ENCODE measurements at places on chromosomes 6 and 20.

- no peak for DNase-seq
Measured at GRCh38 chr6:109075934-109076333, 18.7 kb downstream of the SESN1 start.

DNA sequence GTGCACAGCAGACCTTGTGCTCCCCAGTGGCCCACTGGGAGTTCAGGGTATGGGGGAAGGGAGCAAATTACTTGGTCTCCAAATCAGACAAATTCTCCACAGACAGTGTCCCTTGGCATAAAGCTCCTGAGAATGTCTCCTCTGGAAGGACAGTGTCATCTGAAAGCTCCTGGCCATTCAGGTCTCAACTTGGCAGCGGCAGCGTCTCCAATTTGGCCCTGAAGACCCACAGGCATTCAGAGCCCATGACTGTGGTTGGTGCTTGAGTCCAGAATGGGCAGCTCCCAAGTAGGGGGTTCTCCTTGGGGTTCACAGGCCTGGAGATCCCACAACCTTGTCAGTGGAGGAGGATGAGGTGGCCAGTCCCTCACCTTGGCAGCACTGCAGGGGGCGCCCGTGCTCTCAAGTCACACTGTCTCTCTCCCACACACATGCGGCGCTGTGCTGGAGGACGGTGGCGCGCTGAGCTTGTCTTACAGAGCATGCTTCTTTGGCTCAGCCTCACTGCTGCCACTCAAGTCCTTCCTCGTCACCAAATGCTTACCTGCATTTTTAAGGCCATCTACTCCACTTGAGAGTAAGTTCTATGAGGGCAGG, 20.7 kb downstream of the DYNLRB1 start:
- no peak for DNase-seq

- DNase-seq, result no peak
Measured at GRCh38 chr20:63267691-63268090, 4.9 kb upstream of the ARFGAP1 start.

DNA sequence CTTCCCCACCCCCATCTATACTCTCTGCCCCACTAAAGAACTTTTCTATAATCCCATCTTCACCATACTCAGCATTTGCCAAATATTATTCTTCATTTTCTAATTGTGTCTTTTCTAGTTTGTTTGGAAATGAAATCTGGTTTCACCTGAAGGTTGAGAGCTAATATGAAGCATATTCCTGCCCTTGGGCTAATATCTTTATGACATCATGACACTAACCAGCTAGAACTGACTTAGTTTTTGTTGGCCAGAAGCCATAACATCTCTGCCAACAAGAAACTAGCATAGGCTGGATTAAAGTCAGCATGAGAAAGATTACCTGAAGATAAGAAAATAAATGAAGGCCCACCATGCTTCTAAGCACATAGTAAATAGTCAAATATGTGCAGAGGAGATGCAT, 16.7 kb downstream of the UNC5CL start:
- no peak for DNase-seq

DNA sequence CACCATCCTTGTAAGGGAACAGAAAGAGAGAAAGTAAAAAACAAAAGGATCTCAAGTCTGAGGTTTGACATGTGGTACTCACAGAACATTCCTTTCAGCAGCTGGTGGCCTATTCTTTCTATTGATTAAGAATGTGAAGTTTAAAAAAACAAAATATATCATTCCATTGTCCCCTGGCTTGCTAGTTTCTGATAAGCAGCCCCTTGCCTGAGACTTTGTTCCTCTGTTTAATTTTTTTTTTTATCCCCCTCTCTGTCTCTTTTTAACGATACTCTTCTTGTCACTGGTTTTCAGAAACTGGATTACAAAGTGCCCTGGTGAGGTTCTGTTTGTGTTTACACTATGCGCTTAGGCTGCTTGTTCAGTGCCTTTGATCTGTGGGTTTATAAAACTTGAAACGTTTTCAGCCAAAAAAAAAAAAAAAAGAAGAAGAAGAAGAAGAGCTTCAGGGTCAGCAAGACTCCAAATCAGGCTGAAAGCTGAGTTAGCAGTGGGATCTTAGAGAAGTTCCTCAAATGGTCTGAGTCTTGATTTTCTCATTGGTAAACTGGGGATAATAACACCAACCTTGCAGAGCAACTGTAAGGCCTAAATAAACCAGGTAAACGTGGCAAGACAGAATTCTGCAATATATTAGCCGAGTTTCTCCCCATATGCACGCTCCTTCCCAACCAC, 45.1 kb upstream of the SLC22A23 start:
- no peak for DNase-seq

GRCh38 chr20:37200376-37200775, 21.0 kb upstream of the MROH8 start:
- DNase-seq, result no peak

DNA sequence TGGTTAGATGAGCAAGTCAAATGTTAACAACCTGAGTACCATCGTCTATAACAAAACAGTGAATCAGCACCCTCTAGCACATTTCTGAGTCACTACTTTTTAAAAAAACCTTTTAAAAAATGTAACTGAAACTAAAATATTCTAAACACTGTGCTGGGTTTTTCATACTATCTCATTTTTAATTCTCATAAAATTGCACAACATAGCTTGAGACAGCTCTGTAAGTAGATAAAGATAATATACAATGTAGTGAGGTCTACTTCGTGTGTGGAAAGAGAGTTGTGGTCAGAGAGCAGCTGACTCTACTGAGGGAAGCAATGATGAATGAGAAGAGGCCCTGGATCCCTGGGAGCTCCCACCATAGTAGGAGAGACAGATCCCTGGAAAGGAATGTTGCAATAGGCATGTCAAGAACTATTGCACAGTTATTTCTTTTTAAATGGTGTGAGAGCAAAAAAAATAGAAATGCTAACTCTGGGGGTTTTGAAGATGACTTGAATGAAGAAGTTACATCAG, 13.6 kb upstream of the CALHM6 start:
- no peak for DNase-seq

DNA sequence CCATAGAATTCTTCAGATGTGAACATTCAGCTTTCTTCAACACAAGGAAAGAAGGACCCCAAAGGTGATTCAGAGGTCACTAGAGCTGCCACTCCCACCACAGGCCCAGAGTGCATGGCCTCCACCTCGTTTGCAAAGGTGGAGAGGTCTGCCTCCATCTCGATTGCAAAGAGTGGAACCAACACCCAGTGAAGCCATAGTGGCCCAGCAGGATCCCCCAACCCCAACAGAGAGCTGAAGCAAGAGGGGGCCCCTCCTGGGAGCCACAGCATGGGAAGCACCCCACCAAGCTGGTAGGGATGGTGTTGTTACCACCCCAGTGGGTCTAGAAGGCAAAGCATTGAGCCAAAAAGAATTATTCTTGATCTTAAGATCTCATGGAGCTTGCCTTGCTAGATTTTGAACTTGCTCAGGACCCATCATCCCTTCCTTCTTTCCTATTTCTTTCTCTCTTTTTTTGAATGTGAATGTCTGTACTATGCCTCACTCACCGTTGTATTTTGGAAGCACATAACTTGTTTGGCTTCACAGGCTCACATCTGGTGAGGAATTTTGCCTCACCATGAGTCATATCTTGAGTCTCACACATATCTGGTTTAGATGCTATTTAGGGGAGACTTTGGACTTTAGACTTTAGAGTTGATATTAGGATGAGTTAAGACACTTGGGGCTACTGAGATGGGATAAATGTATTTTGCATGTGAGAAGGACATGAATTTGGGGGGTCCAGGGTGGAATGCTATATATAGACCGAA, 119.2 kb downstream of the ANKRD60 start:
- DNase-seq, result no peak

GRCh38 chr20:57840066-57840465, 130.3 kb upstream of the PMEPA1 start:
- no peak for DNase-seq

- DNase-seq, result no peak
Measured at GRCh38 chr6:3211681-3212080, 15.8 kb downstream of the TUBB2B start.

GRCh38 chr6:89525786-89526562, 93.0 kb downstream of the ANKRD6 start:
- no peak for DNase-seq

GRCh38 chr6:16078064-16078463, 50.8 kb upstream of the MYLIP start:
- DNase-seq, result no peak

DNA sequence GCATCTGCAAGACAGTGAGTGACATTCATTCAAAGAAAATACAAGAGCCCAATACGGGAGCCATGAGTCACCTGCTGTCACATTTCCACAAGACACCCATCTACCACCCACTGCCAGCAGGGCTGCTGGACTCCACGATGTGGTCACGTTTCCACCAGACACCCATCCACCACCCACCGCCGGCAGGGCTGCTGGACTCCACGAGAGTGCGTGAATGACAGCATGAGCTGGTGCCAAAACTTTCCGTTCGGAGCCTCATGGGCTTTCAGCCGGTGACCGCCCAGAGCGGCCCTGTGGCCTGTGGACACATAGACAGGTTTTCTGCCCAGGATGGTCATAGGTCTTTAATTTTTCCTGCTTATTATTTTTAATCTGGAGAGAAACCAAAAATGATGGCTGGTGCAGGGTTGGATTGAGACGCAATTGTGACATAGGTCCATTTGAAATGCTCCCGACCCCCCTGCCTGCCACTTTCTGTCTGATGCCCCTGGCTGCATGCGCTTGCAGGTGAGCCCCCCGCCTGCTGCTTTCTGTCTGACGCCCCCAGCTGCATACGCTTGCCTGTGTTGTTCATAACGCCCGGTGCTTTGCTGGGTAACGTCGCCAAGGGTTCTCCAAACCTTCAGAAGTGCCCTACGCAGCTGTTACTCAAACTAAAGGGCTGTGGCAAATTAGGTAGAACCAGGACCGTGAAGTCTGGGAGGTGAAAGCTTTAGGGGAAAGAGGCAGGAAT, 59.1 kb upstream of the SMOC2 start:
- DNase-seq, result no peak

GRCh38 chr6:52046456-52046855, 41.0 kb downstream of the PKHD1 start:
- DNase-seq, result no peak

- DNase-seq, result no peak
Measured at GRCh38 chr20:6269168-6269873, 146.5 kb upstream of the FERMT1 start.

DNA sequence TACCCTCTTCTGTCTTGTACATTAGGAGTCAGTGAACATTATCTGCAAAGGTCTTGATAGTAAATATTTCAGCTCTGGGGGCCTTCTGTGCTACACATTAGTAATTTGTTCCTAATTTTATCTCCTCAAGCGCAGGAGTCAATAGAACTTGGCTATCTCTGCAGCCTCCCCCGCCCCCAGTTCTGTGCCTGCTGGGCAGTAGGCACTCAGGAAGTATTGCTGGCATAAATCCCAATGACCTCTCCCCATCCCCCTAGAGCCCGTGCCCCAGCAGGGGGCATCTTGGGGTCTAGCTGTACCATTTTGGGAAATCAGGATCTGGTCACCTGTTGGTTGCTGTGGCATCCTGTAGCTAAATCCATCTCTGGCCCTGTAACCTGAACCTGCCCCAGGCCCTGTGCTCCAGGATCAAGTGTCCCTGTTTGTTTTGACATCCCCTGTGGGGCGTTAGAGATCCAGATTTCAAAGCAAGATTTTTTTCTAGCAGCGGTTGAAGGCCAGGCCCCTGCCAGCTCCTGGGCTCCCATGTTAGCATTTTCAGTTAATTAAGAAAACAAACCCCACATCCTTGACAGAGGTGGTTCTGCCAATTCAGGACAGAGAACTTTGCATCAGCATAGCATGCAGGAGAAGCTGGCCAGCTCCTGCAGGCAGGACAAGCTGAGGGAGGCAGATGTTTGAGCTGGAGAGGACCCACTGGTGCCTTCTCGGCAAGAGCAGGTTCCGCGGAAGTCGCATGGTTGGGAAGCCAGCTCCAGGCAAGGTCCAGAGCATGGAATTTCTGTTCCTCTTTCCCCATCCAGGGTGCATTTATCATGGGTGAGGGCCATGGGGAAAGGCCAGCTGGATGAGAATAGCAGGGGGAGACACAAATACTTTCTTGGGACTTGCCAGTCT, 32.1 kb downstream of the DAAM2 start:
- no peak for DNase-seq

- no peak for DNase-seq
Measured at GRCh38 chr6:164356814-164357213, 942.3 kb downstream of the QKI start.

DNA sequence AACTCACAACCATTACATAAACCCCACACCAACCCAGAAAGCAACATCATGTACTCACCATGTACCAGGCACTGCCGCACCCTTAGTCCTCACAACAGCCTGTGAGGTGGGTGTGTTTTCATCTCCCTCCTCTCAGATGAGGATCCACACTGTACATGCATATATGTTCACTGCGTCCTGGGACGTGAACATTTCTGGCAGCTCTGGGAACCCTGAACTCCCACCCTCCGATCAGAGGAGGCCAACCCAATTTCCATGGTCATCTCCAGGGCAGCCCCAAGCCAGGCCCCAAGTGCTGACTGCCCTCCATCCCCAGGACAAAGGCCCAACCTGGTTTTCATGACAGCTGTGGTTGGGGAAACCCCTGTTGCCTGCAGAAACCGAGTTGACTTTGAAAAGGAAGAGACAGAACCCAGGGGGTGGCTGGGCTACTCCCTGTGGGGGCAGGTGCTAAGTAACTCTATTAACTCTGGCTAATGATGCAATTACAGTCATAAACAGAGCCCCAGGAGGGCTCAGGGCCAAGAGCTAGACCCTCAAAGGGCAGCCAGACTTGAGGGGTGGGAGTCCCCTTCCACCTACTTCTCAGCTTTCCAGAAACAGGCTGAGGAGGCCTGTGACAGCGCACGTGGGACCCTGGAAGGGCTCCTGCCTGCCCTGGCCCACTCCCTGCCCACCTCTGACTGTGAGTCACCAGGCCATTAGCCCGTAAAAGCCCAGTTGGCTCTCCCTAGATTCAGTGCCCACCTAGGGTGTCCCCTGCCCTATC, 2.6 kb downstream of the TFEB start:
- DNase-seq, result no peak

- no peak for DNase-seq
Measured at GRCh38 chr20:7015257-7015656, 247.8 kb downstream of the BMP2 start.

- DNase-seq, result no peak
Measured at GRCh38 chr6:132675002-132675401, 16.0 kb upstream of the TAAR1 start.

DNA sequence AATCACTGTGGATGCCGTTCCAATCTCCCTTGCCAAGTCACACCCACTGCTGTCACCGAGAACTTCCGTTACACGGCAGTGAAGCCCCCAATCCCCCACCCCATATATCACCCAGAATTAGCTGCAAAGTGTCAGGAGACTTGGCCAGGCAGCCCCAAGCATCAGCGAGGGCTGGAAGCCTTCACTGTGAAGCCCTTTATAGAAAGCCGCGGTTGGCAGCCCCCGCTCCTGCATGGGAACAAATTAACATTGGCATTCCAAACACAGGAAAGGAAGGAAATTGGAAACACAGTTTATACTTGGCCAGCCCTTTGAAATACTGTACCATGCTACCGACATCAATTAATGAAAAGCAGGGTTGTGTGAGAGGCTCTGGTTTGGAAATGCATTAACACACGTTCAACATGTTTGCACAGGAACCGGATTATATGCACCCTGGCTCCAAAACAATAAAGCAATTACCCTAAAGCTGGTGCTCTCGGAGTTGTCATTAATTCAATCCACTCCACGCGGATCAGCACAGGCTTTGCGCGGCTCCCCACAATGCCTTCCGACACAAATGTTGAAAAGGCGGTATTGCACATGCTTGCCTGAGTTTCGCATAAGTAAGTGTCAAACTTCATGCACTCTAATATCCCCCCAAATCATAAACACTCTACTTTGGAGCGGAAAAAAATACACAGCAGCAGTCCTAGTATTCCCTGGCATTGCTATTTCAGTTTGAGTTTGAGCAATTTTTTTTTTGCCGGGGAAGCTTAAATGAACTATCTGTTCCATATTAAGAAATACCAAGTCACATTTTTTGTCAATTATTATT, 7.1 kb downstream of the BMP7 start:
- no peak for DNase-seq

GRCh38 chr20:1283522-1284510, 17.7 kb downstream of the SNPH start:
- DNase-seq, result no peak
